ENCODE measurements at places on chromosomes 7 and 10.

GRCh38 chr7:7639421-7639820 lies 1.1 kb upstream of the UMAD1 start:
- no peak for DNase-seq

DNA sequence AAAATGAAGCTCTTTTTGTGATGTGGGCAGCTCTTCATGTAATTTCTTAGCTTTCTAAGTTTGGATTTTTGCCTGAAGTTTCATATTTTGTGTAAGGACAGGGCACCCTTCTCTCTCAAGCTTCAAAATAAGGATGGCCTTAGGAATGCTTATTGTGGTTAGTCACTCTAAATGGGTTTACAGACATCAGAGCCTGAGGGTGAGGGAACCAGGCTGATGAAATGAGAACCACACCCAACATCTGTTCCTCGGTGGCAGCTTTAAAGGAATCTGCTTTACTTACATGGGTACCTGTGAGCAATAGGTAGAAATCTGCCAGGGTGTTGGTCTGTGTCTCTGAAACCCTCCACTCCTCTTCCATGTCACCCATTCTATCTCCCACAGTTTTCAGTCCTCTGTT lies 174.3 kb downstream of the EMX2 start:
- DNase-seq, result no peak

GRCh38 chr7:85095806-85096205 lies 91.0 kb downstream of the SEMA3D start:
- no peak for DNase-seq

DNA sequence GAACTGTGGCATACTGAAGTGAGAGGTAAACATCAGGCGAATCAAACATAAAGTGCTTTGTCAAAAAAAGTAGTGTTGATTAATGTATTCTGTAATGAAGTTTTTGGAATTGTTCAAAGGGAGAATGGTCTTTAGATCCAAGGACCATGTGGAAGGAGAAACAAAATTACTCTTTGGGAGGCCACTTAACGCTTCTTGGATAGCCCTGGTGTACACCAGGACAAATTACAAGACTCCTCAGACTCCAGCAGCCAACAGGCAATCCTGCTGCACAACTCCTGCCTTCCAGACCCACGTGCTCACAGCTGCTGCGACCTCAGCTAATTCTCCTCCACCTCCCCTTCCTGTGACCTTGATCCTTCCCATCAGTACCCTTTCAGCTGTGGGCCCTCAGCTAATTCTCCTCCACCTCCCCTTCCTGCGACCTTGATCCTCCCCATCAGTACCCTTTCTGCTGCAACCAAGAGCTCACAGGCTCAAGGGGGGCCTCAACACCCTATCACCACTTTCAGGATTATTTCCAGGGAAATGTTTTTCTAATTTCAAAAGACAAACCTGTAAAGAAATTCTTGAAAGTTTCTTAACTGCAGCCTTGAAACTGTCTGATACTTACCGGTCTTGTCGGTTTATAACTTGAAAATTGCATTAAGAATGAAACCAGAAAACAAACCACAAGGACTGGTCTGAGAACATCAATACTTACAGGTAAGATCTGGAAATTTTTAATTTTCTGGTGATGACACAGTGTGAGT lies 29.7 kb upstream of the DDC start:
- no peak for DNase-seq

- no peak for DNase-seq
These were observed 33.5 kb downstream of the LHPP start for GRCh38 chr10:124495162-124495561.

- no peak for DNase-seq
These were observed 207.2 kb upstream of the SVIL start for GRCh38 chr10:29841724-29842649.

DNA sequence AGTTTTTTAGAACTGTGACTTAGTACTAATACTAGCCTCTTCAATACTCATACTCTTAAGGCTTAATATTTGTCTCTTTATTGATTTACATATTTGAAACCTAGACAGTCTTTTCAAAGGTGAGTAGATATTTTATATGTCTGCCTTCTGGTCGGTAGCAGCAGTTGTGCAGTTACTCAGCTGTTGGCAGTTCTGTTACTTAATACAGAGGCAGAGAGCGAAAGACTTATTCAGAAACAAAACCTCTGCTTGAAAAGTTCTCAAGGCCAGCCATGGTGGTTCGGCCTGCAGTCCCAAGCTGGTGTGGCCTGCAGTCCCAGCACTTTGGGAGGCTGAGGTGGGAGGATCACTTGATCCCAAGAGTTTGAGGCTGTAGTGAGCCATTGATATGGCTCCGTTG lies 84.2 kb downstream of the AUTS2 start:
- no peak for DNase-seq

GRCh38 chr7:37309493-37309892 lies 139.2 kb downstream of the ELMO1 start:
- DNase-seq, result no peak

DNA sequence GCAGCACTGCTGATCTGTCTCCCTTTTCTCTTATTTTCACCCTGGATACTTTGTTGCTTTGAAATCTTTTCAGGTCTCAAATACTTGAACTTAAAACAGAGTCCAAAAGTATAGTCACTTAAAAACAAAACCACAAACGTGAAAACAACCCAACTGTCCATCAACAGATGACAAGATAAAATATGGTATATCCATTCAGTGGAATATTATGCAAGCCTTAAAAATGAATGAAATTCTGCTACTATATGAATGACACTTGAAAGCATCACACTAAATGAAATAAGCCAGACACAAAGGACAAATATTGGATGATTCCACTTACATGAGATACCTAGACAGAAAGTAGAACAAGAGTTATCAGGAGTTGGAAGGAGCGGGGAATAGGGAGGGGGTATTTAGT lies 44.7 kb upstream of the EFCAB10 start:
- no peak for DNase-seq

GRCh38 chr10:60942134-60942787 lies 1.7 kb downstream of the RHOBTB1 start:
- no peak for DNase-seq

DNA sequence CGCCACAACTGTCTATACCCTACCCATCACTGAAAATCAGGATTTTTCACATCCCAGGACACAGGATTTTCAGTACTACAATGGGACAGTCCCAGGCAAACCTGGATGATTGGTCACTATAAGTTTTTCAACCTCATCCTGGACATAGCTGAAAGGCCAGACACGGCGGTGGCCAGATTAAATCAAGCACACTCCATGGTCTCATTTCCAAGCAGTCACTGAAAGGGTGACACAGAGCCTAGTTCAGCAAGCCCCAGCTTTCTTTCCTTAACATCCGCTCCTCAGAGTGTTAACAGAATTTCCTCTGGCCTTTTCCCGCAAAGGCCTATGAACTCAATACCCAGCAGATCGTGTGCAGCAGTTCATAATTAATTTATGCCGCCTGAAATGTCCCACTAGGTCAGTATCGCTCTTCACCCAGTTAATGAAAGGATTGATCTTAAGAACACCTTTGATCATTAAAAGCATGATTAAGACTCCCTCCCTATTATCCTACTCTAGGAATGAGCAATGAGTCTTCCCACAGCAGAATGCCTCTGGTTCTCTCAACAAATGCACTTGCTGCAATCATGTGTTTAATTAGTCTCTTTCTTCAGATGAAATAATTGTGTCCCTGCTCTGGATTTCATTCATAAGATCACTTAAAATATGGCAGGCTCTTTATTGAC lies 104.0 kb upstream of the NANOS1 start:
- no peak for DNase-seq

DNA sequence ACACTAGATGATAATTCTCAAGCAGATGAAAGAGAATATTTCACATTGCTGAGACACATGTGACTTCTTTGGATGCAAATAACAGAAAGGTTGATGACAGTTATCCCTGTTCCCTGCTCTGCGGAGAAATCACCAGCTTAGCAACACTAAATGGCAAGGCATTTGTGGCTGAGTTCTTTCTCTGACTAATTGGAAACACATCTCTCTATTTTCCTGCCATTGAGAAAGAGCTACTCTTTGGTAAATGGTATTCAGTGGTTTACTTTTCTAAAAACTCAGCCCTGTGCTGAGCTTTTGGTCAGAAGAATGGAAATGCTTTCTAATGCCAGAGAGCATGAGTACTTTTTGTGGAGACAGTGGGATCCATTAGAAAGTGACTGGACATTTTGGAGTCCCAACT lies 771.4 kb downstream of the LRMDA start:
- no peak for DNase-seq

DNA sequence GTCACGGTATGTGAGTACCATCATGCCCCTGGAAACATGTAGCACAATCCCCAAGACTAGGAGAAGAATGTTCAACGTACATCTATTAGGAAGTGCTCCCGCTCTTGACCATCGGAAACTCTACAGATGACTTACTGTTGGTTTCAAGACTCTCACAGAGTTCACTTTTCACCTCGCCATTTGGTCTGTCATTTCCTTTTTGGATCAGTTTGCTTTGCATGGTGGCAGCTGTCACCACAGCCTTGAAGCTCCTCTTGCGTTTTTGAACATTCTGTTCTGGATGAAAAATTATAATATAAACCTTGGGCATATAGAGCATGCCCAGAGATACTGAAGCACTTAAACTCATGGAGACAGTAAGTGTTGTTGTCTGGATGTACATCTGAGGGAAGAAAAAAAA lies 806.8 kb downstream of the GRM8 start:
- DNase-seq, result no peak
